ENCODE measurements at places on chromosomes 5 and 9.

- no peak for DNase-seq
Observed at GRCh38 chr5:56140073-56140472, 93.1 kb downstream of the ANKRD55 start.

DNA sequence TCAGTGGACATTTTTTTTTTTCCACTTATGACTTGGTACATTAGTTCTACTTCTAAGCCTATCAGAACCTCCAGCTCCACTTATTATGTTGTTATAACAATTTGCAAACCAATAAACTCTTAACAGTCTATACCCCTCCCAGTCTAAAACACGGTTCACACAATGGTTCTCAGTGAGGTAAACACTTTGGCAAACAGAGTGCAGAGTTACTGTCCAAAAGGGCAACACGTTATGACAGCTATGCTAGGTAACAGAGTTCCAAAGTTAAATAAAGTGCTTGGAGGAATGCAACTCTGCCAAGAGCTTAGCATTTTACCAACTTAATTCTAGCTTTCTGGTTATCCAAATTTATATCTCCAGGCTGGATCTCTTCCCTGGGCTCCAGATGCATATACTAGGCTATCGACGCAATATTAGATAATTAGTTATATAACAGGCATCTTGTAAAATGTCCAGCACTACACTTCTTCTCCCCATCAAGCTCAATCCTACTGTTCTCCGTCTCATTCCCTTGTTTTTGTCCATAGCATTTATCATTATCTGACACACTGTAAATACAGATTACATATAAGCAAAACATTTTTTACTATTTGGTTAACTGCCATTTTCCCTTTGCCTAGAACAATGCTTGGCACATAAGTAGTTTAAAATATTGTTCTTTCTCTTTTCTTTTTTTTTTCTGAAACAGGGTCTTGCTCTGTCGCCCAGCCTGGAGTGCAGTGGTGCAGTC is 14.3 kb downstream of the FNBP1 start:
- no peak for DNase-seq

DNA sequence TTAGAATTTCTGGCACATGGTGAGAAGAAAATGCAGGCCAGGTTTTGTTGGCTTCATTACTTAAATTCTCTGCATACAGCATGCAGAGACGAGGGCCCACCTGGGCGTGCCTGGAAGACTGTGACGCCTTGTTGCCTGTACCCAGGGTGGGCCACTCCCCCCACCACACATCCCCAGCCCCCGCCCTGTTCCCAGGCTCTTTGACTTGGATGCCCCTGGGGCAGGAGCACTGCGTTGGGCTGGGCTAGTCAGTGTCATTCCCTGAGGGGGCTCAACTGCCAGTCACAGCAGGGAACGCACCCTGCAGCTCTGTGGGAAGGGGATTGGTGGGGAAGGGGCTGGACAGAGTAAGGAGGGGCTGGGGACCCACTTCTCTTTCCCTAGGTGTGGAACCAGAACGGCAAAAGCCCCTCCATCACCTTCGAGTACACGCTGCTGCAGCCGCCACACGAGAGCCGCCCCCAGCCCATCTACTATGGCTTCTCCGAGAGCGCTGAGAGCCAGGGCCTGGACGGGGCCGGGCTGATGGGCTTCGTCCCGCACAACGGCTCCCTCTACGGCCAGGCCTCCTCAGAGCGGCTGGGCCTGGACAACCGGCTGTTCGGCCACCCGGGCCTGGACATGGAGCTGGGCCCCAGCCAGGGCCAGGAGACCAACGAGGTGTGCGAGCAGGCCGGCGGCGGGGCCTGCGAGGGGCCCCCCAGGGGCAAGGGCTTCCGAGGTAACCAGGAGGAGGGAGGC is 19.6 kb downstream of the ADAMTSL2 start:
- DNase-seq, result no peak

- DNase-seq, result no peak
Observed at GRCh38 chr5:30183795-30184194, 1009.7 kb upstream of the CDH6 start.

GRCh38 chr9:36985769-36986467 is 48.1 kb downstream of the PAX5 start:
- no peak for DNase-seq

DNA sequence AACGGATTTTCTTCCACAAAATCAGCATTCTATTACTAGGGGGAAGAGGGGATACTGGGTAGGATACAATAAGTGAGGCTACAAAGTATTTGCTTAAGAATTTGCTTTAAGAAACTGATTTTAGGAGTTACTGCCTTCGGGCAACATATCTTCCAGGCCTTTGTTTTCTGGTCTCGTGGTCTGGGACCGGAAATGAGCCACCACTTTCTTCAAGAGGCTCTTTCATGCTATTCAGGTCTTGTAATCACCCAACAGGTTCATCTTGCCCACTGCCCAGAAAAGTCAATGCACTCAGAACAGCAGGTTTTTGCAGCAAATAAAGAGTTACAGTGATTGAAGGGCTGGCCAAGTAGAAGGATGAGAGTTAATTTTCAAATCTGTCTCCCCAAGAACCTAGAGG is 6.6 kb upstream of the AOPEP start:
- DNase-seq, result no peak
